ENCODE measurements at places on chromosomes 3 and 15.

DNA sequence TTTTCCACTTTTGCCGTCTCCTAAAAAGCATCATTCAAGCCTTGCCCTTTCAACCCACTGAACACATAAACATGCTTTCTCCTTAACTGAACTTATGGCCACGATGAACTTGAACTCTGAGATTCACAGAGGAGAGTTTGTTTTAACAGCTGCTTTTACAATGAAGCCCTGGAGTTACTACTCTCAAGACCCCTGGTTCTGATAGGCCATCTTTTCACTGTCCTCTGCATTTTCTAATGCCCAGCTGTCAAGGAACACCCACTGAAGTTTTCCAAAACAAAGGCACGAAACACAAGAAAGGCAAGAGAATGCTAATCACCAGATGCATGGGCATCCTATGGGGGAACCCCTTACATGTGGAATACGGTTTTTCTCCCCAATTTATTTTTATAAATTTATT is 100.8 kb downstream of the ADAMTS9 start:
- DNase-seq: no peak

GRCh38 chr15:45129651-45130129 is at the start of the genes DUOX1 and DUOXA1:
Gene DUOX1 (plus strand): TSS chr15:45129994. CDS start chr15:45131967, 1,973 bp downstream.
Gene DUOXA1 (minus strand): TSS chr15:45129879. CDS start chr15:45123014, 6,865 bp downstream.
- DNase-seq: no peak

DNA sequence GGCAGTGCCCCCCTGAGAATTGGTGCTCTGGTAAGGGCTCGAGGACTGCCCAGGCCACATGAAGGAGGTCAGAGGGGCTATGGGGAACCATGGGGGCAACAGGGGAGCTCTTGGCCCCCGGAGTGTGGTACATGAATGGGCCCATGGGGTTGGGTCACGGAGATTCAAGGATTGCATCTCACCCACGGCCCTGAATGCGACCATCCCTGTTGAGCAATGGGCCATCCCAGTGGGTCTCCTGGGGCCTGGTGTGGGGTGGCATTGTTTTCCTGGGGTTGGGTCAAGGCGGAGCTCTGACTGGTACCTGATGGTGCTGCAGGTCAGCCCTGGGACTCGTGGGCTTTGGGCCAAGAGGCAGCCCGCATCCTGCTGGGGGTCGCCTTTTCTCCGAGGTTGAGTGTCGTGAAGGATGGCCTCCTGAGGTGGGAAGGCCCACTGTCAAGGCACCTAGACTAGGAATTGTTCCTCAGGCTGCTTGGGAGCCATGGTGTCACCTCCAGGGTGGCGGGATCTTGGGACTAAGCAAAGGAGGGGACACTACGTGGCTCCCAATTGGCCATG is 198.3 kb downstream of the UBE3A start:
- DNase-seq: no peak

DNA sequence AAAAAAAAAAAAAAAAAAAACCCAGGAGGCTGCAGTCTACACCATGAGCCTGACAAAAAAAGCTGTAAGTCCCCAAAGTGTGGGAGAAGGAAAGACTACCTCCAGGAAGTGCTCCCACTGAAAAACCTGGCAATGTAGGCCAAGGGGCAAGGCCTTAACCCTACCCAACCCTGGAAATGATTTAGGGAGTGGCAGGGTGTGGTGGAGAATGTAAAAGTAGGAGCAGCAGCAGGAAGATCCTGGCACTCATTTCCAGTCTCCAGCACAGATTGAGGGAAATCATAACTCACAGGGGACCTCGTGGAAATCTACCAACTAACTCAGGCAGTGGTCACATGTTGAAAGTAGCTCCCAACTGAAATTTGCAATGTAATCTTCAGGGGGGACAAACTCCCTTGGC is 839.5 kb downstream of the EPHA3 start:
- no peak for DNase-seq

DNA sequence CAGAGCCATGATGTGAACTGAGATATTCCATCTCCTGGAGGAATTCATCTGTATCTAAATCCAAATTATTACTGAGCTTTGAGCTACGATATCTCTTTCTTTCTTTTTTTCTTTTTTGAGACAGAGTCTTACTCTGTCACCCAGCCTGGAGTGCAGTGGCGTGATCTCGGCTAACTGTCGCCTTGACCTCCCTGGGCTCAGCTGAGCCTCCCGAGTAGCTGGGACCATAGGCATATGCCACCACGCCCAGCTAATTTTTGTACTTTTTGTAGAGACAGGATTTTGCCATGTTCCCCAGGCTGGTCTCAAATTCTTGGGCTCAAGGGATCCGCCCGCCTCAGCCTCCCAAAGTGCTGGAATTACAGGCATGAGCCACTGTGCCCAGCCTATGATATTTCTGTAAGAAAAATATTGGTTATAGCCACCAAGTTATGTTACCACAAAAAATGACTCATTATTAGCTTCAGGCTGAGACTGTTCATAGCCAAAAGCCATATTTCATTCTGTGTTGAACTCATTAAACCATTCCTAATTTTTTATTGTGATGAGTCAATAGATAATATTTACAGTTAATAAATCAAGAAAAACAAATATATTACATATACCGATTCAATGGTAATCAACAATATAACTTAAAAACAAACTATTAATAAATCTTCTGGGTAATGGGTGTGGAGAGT is 27.1 kb upstream of the SLC30A4 start:
- DNase-seq: no peak

- no peak for DNase-seq
Measured at GRCh38 chr3:153158189-153158588, 3.8 kb upstream of the RAP2B start.

DNA sequence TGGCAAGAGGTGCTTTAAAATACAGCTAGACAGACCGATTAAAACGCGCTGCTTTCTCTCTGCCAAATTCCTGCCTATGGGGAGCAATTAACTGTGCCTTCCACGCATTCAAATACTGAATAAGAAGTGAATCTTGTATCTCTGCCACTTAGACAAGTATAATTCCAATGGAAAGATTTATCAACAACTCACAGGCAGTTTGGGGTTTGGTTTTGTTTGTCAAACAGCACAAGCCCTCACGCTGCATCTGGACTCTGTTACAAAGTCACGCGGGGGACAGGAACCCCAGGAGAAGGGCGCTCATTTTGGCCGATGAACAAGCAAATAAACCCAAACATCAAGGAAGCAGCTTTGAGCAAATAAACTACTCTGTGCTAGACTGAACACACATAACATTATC is 61.8 kb upstream of the TMCO5A start:
- DNase-seq: no peak

- no peak for DNase-seq
Measured at GRCh38 chr3:183699238-183699947, 1.8 kb downstream of the YEATS2 start.

DNA sequence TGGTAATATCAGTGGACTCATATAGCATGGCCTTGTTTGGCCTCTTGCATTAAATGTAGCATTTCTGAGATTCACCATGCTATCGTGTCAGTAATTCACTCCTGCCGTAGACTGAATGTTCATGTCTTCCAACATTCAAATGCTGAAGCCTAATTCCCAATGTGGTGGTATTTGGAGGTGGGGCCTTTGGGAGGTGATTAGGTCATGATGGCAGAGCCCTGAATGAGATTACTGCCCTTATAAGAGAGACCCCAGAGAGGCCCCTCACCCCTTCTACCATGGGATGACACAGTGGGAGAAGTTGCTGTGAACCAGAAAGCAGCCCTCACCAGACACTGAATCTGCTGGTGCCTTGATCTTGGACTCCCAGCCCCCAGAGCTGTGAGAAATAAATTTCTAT is 241.4 kb downstream of the VPS13C start:
- DNase-seq: no peak

- DNase-seq: no peak
Measured at GRCh38 chr15:29089731-29090616, 179.6 kb downstream of the NSMCE3 start.

- no peak for DNase-seq
Measured at GRCh38 chr3:26964836-26965235, 342.3 kb downstream of the LRRC3B start.

GRCh38 chr3:52399593-52399992 is 45.3 kb downstream of the SEMA3G start:
- no peak for DNase-seq

DNA sequence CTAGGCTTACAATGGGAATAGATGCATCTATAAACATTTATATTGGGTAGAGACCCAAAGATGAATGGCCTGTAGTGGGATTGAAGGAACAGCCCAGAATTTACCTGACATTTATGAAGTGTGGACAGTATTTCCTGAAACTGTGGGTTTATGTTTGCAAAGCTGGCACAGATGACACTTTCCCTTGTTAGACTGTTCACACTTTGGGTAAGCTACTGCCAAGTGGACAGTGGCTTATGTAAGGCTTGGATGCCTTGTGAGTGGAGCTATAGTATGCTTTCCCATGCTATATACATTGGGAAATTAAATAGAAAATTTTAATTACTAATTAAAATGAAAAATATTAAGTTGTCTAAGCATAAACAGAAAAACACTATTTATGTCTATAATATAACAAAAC is 48.5 kb downstream of the STARD9 start:
- DNase-seq: no peak

DNA sequence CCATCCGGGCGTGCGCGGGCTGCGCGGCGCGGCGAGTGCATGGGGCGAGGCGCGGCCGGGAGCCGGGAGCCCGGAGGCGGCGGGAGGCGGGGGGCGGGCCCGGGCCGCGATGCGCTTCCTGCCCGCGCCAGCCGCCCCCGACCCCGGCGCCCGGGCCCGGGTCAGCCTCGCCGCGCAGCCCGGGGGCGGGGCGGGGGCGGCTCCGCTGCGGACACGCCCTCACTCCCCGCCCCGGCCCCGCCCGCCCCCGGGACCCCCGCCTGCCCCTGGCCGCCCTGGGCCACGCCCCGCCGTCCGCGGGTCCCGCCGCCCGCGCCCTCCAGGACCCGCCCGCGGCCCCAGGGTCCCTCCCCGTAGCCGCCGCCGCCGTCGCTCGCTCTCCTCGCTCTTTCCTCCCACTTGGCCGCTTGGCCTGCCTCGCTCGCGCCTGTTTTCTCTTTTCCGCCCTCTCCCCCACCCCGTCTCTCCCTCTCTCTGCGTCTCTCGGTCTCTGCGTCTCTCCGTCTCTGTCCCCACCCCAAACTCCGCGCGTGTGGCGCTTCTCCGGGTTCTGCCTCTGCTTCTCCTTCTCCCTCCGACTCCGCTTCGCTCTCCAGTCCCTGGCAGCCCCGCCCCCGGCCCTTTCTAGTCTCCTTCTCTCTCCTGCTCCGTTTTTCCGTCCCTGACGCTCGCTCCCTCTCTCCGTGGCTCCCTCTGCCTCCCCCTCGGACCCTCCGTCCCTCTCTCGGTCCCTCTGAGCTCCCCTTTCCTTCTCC is at the start of gene PLXND1:
PLXND1 (minus strand) TSS at position 41 of the 755 bp plus-strand sequence; CDS start at position 4, 37 bp downstream.
- peak; percentile 93 for DNase-seq

GRCh38 chr3:175606650-175607318 is 747.6 kb downstream of the NAALADL2 start:
- no peak for DNase-seq

GRCh38 chr3:177973241-177973840 is 562.9 kb upstream of the KCNMB2 start:
- DNase-seq: peak; percentile 11

DNA sequence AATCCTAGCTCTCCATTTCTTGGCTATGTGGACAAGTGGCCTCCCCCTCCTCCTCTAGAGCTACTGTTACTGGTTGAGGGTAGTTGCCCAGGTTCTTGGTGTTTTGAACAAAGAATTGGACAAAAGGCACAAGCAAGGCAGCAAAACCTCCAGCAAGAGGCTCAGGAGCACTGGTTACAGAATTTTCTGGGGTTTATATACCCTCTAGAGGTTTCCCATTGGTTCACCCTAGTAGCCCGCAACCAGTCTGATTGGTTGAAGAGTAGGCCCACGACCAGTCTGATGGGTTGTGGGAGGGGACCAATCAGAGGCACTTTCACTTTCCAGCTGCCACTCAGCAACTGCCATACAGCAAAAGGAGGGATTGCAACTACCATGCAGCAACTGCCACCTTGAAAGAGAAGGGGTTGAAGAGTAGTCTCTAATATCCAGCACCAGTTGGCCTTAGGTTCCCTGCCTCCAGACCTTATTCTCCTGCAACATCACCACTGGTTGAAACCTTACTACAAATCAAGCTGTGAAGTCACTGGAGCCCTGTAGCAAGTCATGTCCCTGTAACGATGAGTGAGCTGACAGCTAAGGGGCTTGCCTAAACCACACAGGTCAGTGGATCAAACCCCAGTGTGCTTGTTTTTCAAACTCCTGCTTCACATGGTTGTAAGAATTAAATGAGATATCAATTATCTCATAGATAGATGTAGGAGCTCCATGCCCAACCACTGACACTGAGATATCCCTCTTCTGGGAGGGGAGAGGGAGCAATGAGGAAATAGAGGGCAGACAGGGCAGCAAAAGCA is 2.9 kb upstream of the C15orf39 start:
- no peak for DNase-seq

- no peak for DNase-seq
Measured at GRCh38 chr15:48945386-48945785, 18.3 kb downstream of the SHC4 start.

- DNase-seq: no peak
Measured at GRCh38 chr3:61093364-61093763, 157.9 kb downstream of the FHIT start.

DNA sequence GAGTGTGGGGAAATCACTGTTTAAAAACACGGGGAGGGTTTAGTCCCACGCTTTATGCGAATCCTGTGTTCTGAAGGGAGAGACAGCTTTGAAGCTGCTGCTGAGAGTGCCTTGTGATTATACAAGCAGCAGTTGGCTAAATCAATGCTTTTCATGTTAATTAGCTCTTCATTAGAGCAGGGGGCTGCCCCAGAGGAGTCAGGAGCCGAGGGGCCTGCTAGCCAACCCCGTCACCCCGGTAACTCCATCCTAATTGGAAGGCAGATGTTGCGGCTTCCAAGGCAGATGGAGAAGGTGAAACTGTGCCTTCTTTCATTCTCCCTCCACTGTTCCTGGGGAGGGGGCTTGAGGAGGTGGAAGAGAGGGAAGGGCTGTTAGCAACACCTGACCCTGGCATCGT is 92.4 kb upstream of the ANKRD34C start:
- no peak for DNase-seq

GRCh38 chr3:152258448-152259393 is 10.0 kb upstream of the MBNL1 start:
- peak; percentile 89 for DNase-seq

- DNase-seq: no peak
Measured at GRCh38 chr3:21654662-21655061, 96.3 kb downstream of the ZNF385D start.

DNA sequence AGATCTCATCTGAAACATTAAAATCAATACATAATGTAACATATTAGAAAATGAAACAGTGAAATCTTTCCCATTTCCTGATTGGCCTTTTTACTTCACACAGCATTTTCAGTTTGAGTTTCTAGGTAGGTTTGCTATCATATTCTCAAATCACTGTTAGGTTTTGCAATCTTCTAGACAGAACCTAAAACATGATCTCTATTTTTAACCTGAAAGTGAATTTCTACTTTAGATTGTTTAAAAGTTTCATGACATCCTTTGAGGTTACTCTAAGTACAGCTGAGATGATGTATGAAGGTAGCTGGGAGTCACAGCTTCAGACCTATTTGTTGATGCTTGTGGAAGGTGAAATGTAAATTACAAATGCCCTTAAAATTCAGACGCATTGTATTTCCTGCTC is 118.4 kb upstream of the GPR149 start:
- DNase-seq: no peak

DNA sequence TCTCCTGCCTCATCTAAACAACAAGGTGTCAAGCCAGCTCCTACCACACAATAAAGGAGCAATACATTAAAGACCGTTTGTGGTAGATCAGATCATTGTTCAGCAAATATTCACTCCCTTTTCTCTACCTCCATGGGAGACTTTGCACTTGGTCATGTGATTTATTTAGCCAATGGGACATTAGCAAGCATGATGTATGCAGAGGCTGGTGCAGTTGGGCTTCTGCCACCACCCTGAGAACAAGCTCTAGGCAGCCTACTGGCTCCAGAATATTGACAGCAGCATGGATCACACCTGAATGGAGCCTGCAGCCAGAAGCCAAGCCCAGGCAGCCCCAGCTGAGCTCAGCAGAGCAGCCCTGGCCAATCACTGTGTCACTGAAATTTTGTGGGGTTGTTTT is 99.4 kb upstream of the UBE2E2 start:
- DNase-seq: no peak

All from AG08396 (cell line).